Activated T-cell treated with anti-CD3 and anti-CD28 coated beads, Interleukin-2, amount 50 U/mL, for 72 hours (primary cell): ENCODE measurements at places on chromosomes 6 and 20. TPM values are rescaled to one million over a fixed set of nuclear protein-coding genes. Genes with fewer than 3 reads are reported as not detected.

GRCh38 chr6:67016921-67017460 lies 1310.0 kb upstream of the EYS start:
- H3K4me3 ChIP-seq: no peak overlapping the region
- no peak for DNase-seq
- H3K27me3 ChIP-seq: no peaks in the 10 kb centered on the region
- H3K36me3 ChIP-seq: no peaks in the 10 kb centered on the region

DNA sequence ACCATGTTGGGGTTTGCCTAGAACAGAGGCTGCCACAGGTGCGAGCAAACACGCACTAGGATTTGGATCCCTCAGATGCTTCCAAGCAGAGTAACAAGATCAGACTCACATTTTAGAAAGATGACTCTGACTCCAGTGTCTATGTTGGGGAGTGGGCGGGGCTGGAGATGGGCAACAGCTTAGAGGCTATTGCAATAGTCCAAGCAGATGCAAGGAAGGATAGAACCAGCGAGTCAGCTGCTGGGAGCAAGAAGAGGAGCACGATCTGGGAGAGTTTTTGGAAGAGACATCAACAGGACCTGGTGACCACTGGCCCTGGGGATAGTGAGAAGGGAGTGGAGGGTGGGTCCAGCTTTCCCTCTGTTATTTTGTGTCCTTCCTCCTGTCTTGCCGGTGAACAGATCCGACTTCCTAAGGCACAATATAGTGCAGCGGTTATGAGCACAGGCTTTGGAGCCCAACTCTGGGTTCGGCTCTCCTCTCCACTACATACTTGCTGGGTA lies 52.7 kb downstream of the FGD2 start:
- H3K36me3 ChIP-seq: no peaks in the 10 kb centered on the region
- H3K27ac ChIP-seq: no peak overlapping the region
- peaks cover 41% of the 10 kb centered on the region for H3K4me1 ChIP-seq
- no peaks in the 10 kb centered on the region for H3K27me3 ChIP-seq

DNA sequence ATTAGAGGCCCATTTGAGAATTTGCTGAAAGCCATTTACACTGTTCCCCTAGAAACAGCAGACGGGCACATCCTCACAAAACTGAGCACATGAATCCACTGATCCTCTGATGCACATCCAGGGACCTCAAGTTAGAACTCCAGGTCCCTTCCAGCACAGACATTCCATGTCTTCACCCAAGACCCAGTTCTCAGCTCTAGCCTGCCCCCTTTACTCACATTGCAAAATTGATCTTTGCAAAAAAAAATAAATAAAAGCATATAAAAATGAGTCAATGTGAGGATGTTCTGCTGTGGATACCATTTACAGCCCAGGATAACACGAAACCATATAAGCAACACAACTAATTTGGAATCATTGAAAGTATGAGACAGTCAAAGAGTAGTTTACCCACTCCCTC lies 458.2 kb upstream of the JARID2 start:
- DNase-seq: no peak
- H3K27me3 ChIP-seq: no peaks in the 10 kb centered on the region
- peak overlapping the region; percentile 44 for H3K4me3 ChIP-seq
- peaks cover 3% of the 10 kb centered on the region for H3K36me3 ChIP-seq

- no peaks in the 10 kb centered on the region for H3K27me3 ChIP-seq
- no peak overlapping the region for H3K27ac ChIP-seq
- no peak overlapping the region for H3K4me3 ChIP-seq
- H3K4me1 ChIP-seq: peaks cover 62% of the 10 kb centered on the region
- peaks cover 11% of the 10 kb centered on the region for H3K36me3 ChIP-seq
Measured at GRCh38 chr20:46683939-46684750, 5.1 kb downstream of the TP53RK start.

GRCh38 chr6:146856296-146856695 lies 257.5 kb downstream of the ADGB start:
- DNase-seq: peak; percentile 69
- peak overlapping the region; percentile 91 for H3K27ac ChIP-seq
- peaks cover 9% of the 10 kb centered on the region for H3K36me3 ChIP-seq
- H3K4me1 ChIP-seq: peaks cover 68% of the 10 kb centered on the region
- no peaks in the 10 kb centered on the region for H3K27me3 ChIP-seq

DNA sequence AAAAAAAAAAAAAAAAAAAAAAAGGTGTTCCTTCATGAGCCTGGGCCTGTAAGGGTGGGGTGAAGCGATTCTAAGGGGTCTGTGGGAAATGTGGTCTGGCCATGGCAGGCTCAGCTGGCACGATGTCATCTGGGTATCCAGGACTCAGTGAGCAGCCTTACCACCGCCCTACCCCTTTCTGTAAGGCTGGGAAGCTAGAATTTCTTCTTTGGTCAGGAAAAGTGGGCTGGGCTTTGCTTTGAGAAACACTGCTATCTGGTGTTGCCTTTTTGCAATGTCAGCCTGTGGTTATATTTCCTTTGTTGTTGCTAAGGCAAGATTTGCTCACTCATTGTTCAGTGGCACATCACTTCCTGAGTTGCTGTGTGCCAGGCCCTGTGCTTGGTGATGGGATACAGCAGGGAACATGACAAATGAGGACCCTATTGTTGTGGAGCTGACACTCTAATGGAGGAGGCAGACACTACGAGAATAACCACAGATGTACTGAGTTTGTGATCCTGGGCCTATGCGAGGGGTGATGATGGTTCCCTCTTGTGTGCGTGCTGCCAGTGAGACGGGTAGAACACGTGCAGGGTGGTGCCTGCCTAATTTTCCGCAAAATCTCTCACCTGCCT lies 45.9 kb upstream of the ZNFX1 start:
- peaks cover 32% of the 10 kb centered on the region for H3K4me1 ChIP-seq
- no peaks in the 10 kb centered on the region for H3K36me3 ChIP-seq
- no peak overlapping the region for H3K27ac ChIP-seq
- no peak overlapping the region for H3K4me3 ChIP-seq
- H3K27me3 ChIP-seq: peaks cover 32% of the 10 kb centered on the region

GRCh38 chr20:35856866-35857265 lies 85.1 kb downstream of the PHF20 start:
- H3K27me3 ChIP-seq: no peaks in the 10 kb centered on the region
- no peak overlapping the region for H3K4me3 ChIP-seq
- H3K36me3 ChIP-seq: peaks cover 4% of the 10 kb centered on the region
- H3K27ac ChIP-seq: no peak overlapping the region
- no peak for DNase-seq
- no peaks in the 10 kb centered on the region for H3K4me1 ChIP-seq

GRCh38 chr6:149169761-149170511 lies 147.6 kb upstream of the TAB2 start:
- no peaks in the 10 kb centered on the region for H3K36me3 ChIP-seq
- H3K27ac ChIP-seq: peak overlapping the region; percentile 73
- peak overlapping the region; percentile 46 for H3K4me3 ChIP-seq

DNA sequence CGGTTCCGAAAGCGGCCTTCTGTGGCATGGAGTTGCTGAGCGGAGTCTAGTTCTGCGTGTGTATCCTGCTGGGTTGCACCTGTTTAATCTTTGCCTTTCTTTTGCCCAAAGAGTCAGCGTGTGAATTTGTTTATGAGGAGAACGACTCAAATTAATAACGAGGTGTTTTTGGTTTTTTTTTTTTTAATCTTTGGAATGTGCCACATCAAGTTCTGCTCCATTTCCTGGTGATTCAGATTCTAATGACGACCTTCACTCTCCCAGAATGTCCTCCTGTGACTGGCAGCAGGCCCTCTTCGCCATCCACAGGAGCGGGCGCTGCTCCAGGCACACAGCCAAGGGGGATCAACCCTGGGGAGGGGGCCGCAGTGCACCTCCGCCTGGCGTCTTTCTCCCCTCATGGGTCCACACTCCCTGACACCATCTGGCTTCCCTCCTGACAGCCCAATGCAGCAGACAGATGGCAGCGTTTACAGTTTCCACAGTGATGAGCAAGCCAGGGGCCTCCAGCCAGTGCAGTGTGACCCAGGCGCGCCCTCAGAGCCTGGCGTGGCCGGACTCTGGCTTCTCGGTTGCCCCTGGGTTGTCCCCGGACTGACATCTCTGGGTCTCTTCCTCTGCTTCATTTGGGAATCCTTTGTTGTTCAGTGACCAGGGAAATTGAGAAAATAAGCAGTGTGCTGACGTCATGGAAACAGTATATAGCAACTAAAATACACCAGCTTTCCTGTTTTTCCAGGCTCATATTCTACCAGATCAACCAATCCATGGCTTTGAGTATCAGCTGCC lies 27.5 kb upstream of the AFDN start:
- H3K36me3 ChIP-seq: no peaks in the 10 kb centered on the region
- no peak overlapping the region for H3K27ac ChIP-seq
- no peak overlapping the region for H3K4me3 ChIP-seq
- H3K27me3 ChIP-seq: peaks cover 57% of the 10 kb centered on the region
- DNase-seq: no peak
- no peaks in the 10 kb centered on the region for H3K4me1 ChIP-seq

DNA sequence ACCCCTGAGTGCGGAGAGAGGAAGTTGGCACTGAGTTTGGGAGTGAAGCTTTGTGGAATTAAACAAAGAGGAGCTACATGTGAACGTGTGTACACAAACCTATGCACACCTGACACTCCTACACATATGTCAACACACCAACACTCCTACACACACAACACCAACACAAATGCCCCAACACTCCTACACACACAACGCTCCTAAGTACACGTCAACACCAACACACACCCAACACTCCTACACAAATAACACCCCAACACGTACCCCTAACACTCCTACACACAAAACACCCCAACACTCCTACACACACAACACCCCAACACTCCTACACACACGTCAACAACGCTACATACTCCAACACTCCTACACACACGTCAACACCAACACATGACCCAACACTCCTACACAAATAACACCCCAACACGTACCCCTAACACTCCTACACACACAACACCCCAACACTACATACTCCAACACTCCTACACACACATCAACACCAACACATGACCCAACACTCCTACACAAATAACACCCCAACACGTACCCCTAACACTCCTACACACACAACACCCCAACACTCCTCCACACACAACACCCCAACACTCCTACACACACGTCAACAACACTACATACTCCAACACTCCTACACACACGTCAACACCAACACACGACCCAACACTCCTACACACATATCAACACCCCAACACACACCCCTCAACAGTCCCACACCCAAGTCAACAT lies 40.1 kb upstream of the ZBP1 start:
- peaks cover 10% of the 10 kb centered on the region for H3K4me1 ChIP-seq
- no peak overlapping the region for H3K27ac ChIP-seq
- no peak for DNase-seq
- no peaks in the 10 kb centered on the region for H3K36me3 ChIP-seq

DNA sequence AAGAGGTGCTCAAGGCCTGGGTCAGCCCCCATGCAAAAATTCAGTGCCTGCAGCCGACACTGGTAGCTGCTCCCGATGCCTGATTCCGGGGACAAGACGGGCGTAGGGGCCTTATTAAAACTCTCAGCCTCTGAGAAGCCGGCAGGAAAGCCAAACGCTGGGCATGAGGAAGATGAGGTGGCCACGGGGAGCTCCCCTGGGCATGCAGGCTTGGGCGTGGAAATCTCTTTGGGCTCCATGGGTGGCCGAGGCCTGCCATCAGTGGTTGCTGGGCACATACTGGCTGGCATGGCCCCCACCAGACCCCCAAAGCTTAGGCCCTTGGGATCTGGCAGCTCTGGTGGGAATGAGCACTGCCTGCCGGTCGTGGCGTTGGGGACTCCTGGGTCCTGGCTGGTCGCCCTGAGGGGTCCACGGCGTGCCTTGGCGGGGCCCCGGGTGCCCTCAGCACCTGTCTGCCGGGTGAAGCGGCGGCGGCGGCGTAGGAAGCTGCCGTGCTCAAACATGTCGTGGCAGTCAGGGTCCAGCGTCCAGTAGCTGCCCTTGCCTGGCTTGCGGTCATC lies 586 bp downstream of the FOXS1 start:
- H3K27ac ChIP-seq: no peak overlapping the region
- H3K27me3 ChIP-seq: peaks cover under 1% of the 10 kb centered on the region
- no peaks in the 10 kb centered on the region for H3K36me3 ChIP-seq

DNA sequence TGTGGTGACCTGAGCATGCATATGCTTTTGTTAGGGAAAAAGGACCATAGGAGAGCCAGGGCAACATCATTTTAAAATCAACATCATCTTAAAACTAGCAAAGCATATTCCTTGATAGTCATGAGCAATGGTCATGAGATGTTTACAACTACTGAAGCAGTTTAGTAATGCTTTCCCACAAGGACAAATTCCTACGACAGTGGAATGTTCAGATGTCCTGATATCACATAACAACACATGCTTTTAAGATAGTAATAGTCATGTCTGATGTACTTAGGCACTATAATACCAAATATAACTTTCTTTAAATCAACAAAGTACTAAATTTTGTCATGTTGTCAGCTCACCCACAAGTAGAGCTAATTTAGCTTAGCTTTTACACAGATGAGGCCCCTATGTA lies 370.3 kb downstream of the HTR1B start:
- H3K4me3 ChIP-seq: no peak overlapping the region
- no peaks in the 10 kb centered on the region for H3K4me1 ChIP-seq
- no peak overlapping the region for H3K27ac ChIP-seq
- DNase-seq: no peak

- H3K36me3 ChIP-seq: peaks cover 6% of the 10 kb centered on the region
- peaks cover 4% of the 10 kb centered on the region for H3K4me1 ChIP-seq
- H3K4me3 ChIP-seq: no peak overlapping the region
- H3K27me3 ChIP-seq: no peaks in the 10 kb centered on the region
- no peak overlapping the region for H3K27ac ChIP-seq
Measured at GRCh38 chr20:49906101-49906604, 9.2 kb downstream of the SPATA2 start.

- H3K27me3 ChIP-seq: peaks cover 2% of the 10 kb centered on the region
- no peak for DNase-seq
- H3K4me1 ChIP-seq: peaks cover 11% of the 10 kb centered on the region
- H3K27ac ChIP-seq: no peak overlapping the region
- no peak overlapping the region for H3K4me3 ChIP-seq
- H3K36me3 ChIP-seq: peaks cover under 1% of the 10 kb centered on the region
Measured at GRCh38 chr6:45727819-45728449, 287.7 kb downstream of the CLIC5 start.

DNA sequence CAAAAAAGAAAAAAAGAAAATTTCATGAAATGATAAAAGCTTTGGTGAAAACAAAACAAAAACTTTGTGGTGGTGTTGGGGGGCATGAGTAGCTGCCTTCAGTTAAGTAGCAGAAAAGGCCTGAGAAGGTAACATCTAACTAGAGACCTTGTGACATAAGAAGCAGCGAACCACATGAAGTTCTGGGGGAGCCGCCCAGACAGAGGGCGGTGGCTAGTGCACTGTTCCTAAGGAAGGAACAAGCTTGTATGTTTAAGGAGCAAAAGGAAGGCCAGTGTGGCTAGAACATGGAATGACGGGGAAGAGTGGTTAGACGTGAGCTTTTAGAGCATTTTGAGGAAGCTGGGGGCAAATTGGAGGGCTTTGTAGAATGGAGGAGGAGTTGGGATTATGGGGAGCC lies 7.5 kb upstream of the RSPH3 start:
- DNase-seq: no peak
- H3K4me3 ChIP-seq: no peak overlapping the region
- no peak overlapping the region for H3K27ac ChIP-seq
- H3K4me1 ChIP-seq: peaks cover 32% of the 10 kb centered on the region
- no peaks in the 10 kb centered on the region for H3K27me3 ChIP-seq

METTL24 gene
- not detected for total RNA-seq

DNMT3B gene
- total RNA-seq: 3.2 TPM

SLC52A3 gene
- total RNA-seq: not detected

VSX1 gene
- total RNA-seq: 0.12 TPM

TGM3 gene
- not detected for total RNA-seq

MEA1 gene
- 53.7 TPM for total RNA-seq

PRL gene
- not detected for total RNA-seq

SASH1 gene
- 3.5 TPM for total RNA-seq

ZC2HC1B gene
- not detected for total RNA-seq
